ENCODE measurements at places on chromosomes 6 and 20. TPM values are rescaled to one million over a fixed set of nuclear protein-coding genes. Genes with fewer than 3 reads are reported as not detected.

Gene FAM83B
- not detected for polyA plus RNA-seq

Gene TREM2
- 3.9 TPM for polyA plus RNA-seq

Gene PPP1R3D
- polyA plus RNA-seq = 9.8 TPM

Gene PLA2G7
- 1.4 TPM for polyA plus RNA-seq

Gene EXOC2
- 15.7 TPM for polyA plus RNA-seq

Gene CD40
- polyA plus RNA-seq = 35.7 TPM

Gene PLEKHG1
- polyA plus RNA-seq = 11.9 TPM

Gene VSX1
- 0.75 TPM for polyA plus RNA-seq

Gene SCRT2
- polyA plus RNA-seq = not detected

Gene PACSIN1
- 0.55 TPM for polyA plus RNA-seq

Gene MROH8
- polyA plus RNA-seq = 5.1 TPM

Gene OR2H2
- polyA plus RNA-seq = not detected
